CD4-positive, alpha-beta memory T cell (primary cell): ENCODE measurements at places on chromosomes 3 and 15. TPM values are rescaled to one million over a fixed set of nuclear protein-coding genes. Genes with fewer than 3 reads are reported as not detected.

- no peak overlapping the region for H3K4me3 ChIP-seq
- no peak overlapping the region for H3K27ac ChIP-seq
- DNase-seq = no peak
Observed at GRCh38 chr3:94176988-94177745, 114.3 kb downstream of the NSUN3 start.

GRCh38 chr3:28053759-28054158 lies 187.7 kb upstream of the CMC1 start:
- no peak overlapping the region for H3K4me3 ChIP-seq
- DNase-seq = no peak
- H3K4me1 ChIP-seq = no peaks in the 10 kb centered on the region
- H3K27ac ChIP-seq = no peak overlapping the region
- H3K36me3 ChIP-seq = no peaks in the 10 kb centered on the region

DNA sequence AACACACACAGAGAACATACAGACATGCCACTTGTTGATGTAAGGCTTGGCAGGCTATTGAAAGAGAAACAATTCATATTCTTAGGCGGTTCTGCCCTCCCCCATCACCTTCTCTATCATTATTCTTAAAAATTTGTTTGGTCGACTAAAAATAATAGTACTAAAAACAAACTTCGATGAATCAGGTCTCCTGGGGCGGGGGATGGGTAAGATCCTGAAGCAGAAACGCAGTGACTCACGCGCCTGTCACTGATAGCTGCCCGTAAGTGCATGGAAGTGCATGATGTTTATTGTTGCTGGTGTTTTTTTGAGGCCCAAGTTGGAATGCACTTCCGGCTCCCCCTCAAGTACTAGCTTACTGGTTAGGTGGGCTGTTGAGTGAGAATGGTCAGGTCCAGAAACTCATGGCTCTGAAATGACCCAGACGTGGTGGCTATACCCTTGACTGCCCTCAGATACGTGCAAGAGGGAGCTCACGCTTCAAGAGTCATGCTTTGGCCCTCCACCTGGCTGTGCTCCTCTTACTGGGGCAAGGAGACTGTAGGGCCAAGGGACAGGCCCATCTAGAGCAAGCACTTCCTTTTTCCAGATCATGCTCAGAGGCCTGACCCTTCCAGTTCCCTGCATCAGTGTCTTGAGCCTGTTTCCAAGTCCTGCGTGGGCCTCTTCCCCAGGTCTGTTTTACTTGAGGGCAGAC lies 10.9 kb downstream of the SMAD3 start:
- peaks cover 3% of the 10 kb centered on the region for H3K36me3 ChIP-seq
- no peak for DNase-seq
- peak overlapping the region; percentile 2 for H3K27ac ChIP-seq
- H3K4me1 ChIP-seq = peaks cover 99% of the 10 kb centered on the region

GRCh38 chr15:39358441-39359041 lies 222.3 kb upstream of the THBS1 start:
- no peak overlapping the region for H3K4me3 ChIP-seq
- no peak overlapping the region for H3K27ac ChIP-seq
- H3K27me3 ChIP-seq = no peaks in the 10 kb centered on the region
- H3K36me3 ChIP-seq = no peaks in the 10 kb centered on the region

DNA sequence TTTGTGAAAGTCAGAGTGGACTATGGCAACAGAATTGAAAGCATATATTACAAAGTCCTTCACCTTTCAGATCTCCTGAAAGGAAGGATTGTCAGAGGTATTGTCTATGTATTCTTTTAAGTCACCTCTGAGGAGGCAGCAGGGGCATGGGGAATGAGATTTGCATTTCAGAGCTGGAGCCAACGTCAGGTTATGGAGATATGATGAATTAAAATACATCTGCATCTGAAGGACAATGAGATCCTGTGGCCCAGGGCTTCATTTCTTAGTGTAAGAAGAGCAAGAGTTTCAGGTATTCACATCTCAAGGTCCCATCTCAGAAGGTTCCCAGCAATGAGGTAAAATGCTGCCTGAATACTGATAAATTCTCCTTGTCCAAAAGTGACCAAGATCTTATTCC lies 695.8 kb downstream of the TUSC7 start:
- no peak for DNase-seq
- no peak overlapping the region for H3K4me3 ChIP-seq
- H3K27ac ChIP-seq = no peak overlapping the region
- no peaks in the 10 kb centered on the region for H3K4me1 ChIP-seq
- no peaks in the 10 kb centered on the region for H3K36me3 ChIP-seq
- no peaks in the 10 kb centered on the region for H3K27me3 ChIP-seq

DNA sequence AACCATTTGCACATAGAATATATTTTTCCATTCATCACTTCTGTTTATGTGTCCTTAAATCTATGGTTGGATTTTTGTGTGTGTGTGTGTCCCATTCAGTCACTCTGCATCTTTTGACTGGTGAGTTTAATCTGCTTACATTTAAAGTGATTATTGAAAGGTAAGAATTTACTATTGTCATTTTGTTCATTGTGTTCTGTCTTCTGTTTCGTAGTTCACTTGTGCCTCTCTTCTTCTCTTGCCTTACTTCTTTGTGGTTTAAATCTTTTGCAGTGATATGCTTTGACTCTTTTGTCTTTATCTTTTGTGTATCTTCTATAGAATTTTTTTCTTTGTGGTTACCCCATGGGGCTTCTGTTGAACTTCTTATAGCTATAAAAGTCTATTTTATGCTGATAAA lies 166.3 kb upstream of the UBE3A start:
- no peak for DNase-seq
- no peaks in the 10 kb centered on the region for H3K4me1 ChIP-seq
- no peak overlapping the region for H3K4me3 ChIP-seq
- no peak overlapping the region for H3K27ac ChIP-seq

- H3K4me1 ChIP-seq = no peaks in the 10 kb centered on the region
- H3K4me3 ChIP-seq = no peak overlapping the region
Observed at GRCh38 chr3:148914936-148915690, 50.0 kb downstream of the CPA3 start.

- H3K4me1 ChIP-seq = no peaks in the 10 kb centered on the region
- H3K27me3 ChIP-seq = no peaks in the 10 kb centered on the region
- H3K36me3 ChIP-seq = no peaks in the 10 kb centered on the region
- DNase-seq = no peak
- no peak overlapping the region for H3K4me3 ChIP-seq
Observed at GRCh38 chr15:73075160-73075859, 23.0 kb downstream of the NEO1 start.

DNA sequence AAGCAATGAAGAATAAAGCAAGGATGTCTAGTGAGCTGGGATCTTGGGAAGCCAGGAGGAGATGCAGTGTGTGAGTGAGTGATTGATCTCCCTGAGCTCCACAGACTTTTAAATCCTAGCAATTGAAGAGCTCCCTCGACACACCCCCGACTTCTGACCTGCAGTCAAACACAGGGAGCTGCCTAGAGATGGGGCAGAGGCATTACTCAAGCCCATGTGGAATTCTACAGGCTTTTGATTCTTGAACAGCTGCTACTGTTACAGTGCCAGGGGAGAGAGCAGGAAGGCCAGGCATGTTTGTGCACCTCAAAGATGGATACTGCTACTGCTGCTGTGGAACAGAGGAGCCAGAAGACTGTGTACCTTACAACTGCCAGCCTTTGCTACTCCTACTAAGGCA lies 1403.1 kb upstream of the ALCAM start:
- no peaks in the 10 kb centered on the region for H3K36me3 ChIP-seq
- no peaks in the 10 kb centered on the region for H3K27me3 ChIP-seq
- no peak overlapping the region for H3K4me3 ChIP-seq
- H3K27ac ChIP-seq = no peak overlapping the region
- DNase-seq = no peak

Gene DAZL
- not detected for total RNA-seq

Gene TP63
- 0.55 TPM for total RNA-seq

Gene POMGNT2
- 5.4 TPM for total RNA-seq
